NAMALWA (cell line): ENCODE measurements at places on chromosomes 4 and X.
A peak's percentile ranks its signal among the peaks of the same experiment; 100 is the strongest.

- DNase-seq, result no peak
Observed at GRCh38 chrX:147978931-147979330, 2.2 kb upstream of the FMR1NB start.

DNA sequence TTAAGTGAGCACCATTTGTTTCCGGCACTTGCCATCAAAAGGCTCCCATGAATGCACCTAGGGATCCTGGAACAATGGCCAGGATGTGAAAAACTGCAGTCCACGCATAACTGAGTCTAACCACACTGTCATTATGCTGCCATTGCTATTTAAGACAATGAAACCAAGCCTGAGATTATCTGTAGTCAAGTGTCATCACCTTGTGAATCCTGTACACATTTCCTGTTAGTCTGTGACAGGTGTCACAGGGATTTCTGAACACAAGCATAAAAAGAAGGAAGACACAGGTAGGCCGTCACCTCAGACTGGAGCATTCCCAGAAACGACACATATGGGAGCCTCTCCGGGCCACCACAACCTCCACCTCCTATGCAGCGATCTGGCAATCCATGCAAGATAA, 66.7 kb downstream of the HADH start:
- no peak for DNase-seq

DNA sequence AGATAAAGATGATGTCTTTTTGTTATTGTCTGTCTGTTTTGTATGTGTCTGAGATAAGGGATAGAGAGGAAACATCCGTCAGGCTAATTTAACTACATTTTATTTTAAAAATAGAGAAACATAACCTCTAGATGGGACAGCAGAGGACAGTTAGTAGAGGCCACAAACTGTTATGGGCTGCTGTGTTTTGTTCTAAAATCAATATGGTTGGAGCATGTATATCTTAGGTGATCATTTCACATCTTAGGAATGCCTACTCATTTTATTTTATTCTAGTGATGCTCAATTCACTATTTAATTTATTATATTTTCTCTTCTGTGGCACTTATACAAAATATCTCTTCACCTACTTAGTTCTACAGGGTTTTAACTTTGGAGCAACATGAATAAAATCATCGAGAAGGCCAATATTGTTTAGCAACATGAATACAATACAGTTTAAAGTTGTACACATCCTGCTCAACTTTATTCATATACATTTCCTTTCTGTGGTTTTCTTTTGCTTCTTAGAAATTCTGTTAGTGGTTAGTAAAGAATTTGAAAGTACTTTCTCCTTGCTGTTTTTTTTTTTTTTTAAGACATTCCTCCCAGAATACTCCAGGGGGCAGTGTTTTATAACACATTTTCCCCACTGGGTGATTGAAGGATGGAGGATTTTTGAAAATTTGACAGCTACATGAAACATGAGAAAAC, 392.9 kb downstream of the UNC5C start:
- DNase-seq, result peak; percentile 59

- DNase-seq, result no peak
Observed at GRCh38 chr4:183348706-183349659, 26.8 kb upstream of the CLDN24 start.

DNA sequence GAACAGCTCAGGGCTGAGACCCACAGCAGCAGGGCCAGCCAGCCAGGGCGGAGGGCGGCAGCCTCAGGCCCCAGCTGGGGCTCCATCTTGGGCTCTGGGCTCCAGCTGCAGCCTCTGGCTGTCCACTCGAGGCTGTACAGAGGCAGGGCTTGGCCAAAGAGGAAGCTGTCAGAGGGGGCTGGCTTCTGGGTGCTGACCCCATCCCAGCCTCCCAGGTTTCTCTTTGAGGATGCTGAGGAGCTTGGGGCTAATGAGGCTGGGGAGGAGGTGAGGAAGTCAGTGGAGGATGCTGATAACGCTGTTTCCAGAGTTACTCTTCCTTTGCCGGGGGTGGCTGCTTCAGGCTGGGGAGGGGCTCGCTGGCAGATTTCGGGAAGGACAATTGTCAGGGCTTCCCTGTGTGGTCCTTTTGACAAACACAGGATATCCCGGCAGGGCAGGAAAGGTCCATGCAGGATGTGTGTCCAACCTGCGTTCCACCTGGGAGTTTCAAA, at the start of gene DIPK2B:
Gene DIPK2B (minus strand): TSS at position 136 of the 494 bp plus-strand sequence. CDS start 50 bp downstream, at position 86.
- no peak for DNase-seq

DNA sequence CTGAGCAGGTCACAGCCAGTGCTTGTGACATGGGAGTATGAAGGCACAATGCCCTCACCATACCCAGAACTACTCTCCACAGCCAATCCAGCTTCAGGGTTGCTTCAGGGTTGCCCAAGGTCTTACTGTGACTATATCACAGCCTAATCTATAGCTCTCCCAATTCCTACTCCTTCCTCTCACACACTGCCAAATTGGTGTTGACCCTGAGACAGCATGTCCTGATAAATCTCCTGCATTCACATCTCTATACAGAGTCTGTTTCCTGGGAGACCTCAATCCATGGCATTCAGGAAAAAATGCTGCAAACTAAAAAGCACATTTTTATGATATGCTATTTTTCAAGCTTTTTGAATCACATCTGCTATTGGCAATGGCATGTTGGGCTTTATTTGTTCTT, 456.7 kb downstream of the GRID2 start:
- no peak for DNase-seq

- DNase-seq, result no peak
Observed at GRCh38 chrX:41022566-41022965, 62.7 kb upstream of the USP9X start.

- peak; percentile 15 for DNase-seq
Observed at GRCh38 chrX:43676971-43677572, 21.0 kb downstream of the MAOA start.

- DNase-seq, result peak; percentile 49
Observed at GRCh38 chr4:153486281-153487151, 20.4 kb downstream of the TMEM131L start.

DNA sequence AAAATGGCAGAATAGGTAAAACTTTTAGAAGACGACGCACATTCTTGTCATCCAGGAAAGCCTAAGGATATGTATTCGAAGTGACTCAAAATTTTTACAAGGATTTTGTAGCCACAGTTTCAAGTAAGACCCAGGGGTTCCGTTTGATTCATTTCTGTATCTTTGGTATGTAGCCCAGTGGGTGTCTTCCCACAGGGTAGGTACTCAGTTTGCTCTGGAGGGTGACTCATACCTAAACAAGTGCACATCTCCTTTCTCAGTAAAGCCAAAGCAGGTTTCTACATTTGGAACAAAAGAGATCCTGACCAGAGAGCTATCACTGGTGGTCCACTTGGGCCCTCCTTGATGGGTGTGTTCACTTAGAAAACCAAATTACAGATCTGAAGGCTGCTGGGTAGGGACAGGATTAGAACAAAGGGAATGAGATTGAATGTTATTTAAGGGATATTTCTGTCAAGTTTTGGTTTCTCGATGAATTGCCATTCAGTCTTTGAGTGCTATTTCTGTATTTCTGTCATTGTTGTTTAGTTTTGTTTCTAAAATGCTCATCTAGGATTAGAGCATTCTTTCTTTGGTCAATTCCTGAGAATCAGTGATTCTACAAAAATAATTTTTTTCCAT, 56.1 kb downstream of the PLS3 start:
- no peak for DNase-seq

DNA sequence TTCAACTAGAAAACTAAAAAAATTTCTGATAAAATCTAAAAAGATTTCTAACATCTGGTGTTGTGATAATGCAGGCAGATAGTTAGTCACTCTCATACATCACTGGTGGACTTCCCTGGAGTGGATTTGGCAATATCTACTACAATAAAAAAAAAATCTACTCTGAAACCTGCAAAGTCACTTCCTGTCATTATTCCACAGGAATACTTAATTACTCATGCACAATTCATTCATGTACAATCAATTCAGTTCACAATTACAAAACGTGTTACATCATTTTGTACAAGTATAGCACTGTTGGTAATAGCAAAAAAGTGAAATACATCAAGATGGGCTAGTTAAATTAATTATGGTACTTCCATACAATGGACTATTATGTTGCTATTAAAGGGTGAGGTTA, 16.5 kb upstream of the RHOH start:
- no peak for DNase-seq

DNA sequence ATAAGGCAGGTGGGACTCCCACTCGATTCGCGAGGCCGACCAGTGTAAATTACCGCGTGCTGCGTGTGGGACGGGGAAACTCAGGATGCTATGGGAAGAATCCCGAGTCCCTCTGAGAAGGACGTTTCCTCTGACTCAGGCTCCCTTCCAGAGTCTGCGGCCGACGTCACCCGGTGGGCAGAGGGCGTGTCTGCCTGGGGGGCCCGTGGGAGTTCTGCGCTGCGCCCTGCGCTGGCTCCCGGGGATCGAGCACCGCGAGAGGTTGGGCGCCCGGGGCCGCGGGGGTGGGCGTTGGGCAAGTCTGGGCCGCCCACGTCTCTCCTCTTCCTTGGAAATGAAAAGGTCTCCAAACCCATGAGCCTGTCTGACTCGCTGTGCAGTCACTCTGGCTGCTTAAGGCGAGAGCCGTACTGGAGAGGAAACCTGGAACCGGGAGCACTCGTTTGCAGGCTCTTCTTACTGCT, 568 bp downstream of the NIPAL1 start:
- no peak for DNase-seq

- no peak for DNase-seq
Observed at GRCh38 chr4:77538574-77539157, 67.0 kb upstream of the CXCL13 start.

GRCh38 chr4:163878336-163879121, 384.0 kb downstream of the TMA16 start:
- no peak for DNase-seq

GRCh38 chr4:17094159-17094875, 195.9 kb upstream of the LDB2 start:
- DNase-seq, result no peak

GRCh38 chr4:43066415-43066814, 173.9 kb downstream of the GRXCR1 start:
- no peak for DNase-seq

- no peak for DNase-seq
Observed at GRCh38 chr4:15504041-15504440, 34.4 kb downstream of the CC2D2A start.

DNA sequence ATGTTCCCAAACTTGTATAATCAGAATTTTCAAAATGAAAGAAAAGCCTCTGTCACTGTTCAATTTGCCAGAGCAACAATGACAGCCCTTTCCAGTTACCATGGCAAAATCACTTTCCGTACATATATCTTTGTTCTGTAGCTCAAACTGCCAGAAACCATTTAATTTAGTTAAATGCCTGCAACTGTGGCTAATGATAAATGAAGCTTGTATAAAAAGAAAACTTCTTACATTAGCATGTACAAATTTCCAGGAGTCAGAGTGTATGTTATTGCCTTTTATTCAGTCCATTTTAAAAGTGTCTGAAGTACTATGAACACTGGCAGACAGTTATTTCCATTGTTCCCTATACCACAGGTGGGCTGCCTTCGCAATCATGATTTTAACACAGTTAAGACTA, 30.3 kb downstream of the ARAP2 start:
- DNase-seq, result no peak

DNA sequence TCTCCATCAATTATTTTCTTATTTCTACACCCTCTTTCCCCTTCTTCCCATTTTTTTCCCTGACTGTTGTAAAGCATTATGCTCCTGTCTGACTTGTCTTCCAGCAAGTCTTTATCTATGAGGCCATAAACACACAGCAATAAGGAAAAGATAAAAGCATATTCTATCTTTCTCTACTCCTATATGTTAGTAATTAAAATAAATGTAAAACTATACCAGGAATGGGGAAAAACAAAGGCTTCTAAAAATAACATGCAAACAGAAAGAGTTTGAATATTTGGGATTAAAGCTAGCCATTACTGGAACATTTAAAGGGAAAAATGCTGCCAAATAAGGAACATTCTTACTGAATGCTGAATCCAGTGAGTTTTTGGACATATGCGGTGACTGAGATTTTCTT, 471.7 kb upstream of the HS3ST1 start:
- DNase-seq, result no peak

DNA sequence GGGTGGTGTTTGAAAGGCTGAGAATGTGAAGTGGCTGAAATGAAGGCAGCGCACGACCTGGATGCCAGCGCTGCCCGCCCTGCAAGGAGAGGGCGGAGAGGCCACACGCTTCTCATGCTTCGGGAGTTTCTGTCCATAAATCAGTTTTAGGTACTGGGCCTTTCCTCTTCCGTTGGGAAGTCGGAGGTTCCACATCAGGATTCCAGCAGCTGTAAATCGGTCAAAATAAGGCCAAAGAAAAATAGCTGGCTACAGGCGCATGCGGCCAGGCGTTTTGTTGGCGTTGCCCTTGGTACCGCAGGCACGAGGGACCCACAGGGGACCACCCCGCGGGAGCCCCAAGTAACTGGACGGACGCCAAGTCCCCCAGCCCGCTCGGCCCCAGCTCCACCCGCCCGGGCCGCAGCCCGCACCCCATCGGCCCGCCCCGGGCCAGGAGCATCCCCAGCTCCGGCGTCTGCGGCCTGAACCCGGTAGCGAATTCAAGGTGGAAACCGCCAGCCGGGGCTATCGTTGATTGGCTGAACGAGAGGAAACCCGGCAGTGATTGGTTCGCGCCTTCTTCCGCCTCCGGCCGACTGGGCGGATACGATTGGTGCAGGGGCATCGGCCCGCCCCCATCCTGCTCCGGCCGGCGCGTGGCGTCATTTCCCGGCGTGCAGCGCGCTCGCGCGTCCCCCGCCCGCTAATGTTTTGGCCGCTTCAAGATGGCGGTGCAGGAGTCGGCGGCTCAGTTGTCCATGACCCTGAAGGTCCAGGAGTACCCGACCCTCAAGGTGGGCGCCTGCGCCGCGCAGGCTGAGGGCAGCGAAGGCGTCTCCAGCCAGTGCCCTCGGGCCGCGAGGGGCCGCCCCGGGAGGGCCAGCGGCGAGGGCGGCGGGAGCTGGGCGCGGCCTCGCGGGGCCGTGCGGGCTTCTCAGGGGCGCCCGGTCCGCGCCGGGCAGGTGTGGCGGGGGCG, at the start of gene MAEA:
Gene MAEA (plus strand): TSS at position 685 of the 958 bp plus-strand sequence. CDS start 23 bp downstream, at position 708.
- peak; percentile 97 for DNase-seq

DNA sequence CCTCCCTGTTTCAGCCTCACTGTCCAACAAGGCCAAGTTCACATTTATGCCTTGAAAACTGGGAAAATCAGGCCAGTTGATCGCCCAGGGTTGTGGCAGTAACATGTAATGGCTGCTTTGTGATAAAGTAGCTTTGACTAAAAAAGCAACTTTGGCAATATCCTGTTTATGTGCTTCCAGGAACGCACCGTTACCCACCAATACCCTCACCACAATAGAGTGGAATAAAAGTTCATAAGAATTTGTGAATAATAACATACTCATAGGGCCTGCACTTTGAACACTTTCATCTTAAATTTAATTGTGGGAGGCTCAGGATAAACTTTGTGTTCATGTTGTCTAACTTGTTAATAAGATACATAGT, 80.7 kb upstream of the MAML3 start:
- DNase-seq, result no peak

GRCh38 chr4:89157488-89158024, 46.2 kb downstream of the TIGD2 start:
- no peak for DNase-seq

GRCh38 chr4:19402581-19403065, 849.1 kb upstream of the SLIT2 start:
- no peak for DNase-seq

- DNase-seq, result peak; percentile 6
Observed at GRCh38 chrX:73850124-73851013, 287.4 kb downstream of the CHIC1 start.
